Nasal cavity respiratory epithelium epithelial cell of viscerocranial mucosa (primary cell): ENCODE measurements at places on chromosomes 2 and 18. TPM values are rescaled to one million over a fixed set of nuclear protein-coding genes. Genes with fewer than 3 reads are reported as not detected.

Gene GATA6
- total RNA-seq: 1.7 and 4.2 TPM in 2 replicates

Gene SKA1
- total RNA-seq: under 0.01 and 0.34 TPM in 2 replicates

Gene DSG1
- 0.07 and 4.4 TPM in 2 replicates for total RNA-seq

Gene CXXC1
- total RNA-seq: 36.2 and 39.6 TPM in 2 replicates

Gene GMPPA
- 26.6 and 49.6 TPM in 2 replicates for total RNA-seq
